Hepatic stellate cell (primary cell): ENCODE measurements at places on chromosomes 4 and X.

DNA sequence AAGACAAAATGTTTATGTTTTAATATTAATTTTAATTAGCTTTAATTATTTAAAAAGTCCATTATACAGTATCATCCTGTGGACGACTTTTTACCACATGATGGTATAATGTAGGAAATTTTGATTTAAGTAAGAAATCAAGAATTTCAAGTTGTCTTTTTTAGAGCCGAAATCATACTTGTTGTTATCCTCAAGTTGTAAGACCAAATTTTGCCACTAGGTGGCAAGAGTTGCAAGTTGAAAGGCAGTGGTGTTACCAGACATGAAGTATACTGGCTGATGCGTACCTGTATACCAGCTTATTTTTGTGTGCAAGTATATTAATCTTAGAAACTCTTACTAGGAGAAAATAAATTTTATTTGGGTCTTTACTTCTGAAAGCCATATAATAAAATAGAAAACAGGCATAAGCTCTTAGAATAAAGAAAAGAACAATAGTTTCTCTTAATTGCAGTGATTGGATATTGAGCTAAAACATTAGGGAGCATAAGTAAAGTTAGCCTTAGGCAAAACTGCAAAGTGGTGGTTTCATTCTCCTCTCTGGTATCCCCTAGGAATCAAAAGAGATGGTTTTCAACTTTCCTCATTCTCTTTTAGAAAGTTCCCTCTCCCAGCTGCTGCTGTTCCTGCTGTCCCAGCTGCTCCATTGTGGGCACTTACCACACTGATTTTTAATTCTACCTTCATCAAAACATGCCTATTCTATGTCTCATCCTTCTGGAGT, 118.0 kb upstream of the WDFY3 start:
- peak; percentile 3 for DNase-seq

- no peak for DNase-seq
Observed at GRCh38 chr4:46937493-46937892, 28.4 kb upstream of the COX7B2 start.

DNA sequence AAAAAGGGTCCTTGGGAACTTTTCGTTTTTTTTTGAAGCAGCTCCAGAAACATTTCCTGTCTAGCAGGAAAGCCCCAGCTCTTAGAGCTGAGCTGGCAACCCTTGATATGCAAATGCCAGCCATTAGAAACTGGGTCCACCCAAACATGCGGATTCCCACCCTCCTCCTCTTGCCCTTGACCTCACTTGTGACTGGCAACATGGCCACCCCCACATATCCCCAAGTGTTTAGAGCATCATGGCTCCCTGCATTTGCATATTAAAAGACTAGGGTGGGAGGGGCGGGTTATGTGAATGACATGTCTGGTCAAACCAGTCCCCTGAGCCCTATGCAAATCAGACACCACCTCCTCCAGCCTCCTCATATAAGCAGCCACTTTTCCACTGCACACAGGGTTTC, 671.1 kb downstream of the FAT4 start:
- no peak for DNase-seq

GRCh38 chr4:71765821-71766383, 18.0 kb downstream of the GC start:
- no peak for DNase-seq

- DNase-seq, result no peak
Observed at GRCh38 chr4:26454961-26455360, 35.3 kb downstream of the CCKAR start.

DNA sequence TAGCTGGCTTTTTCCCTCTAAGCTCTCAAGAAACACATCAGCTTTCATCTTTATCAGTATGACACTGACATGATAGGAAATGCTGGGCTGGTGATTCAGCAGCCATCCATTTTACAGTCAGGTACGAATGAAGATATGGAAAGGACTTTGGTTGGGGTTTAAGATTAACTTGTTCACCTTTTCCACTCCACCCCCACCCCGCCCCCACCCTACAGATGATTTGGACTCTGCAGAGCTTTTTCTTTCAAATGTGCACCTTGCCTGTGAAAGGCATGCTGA, 132.6 kb downstream of the AKAP4 start:
- DNase-seq, result no peak

DNA sequence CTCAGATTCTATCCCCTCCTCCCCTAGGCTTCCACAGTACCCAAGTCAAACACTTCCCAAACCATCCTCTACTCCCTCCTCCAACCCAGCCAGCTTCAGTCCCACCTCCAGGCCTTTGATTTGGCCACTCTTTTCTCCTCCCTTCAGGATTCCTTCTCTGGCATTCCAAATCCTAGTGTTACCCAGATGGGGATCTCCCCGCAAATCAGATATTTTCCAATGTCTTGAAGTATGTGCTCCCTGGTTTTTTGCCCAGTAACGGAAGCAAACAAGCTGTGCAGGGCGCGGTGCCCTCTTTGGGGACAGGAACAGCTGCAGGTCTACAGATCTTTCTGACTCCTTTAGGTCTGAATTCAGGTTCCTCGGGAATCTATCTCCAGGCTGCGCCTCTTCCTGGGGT, 2.2 kb upstream of the SYN1 start:
- no peak for DNase-seq
